ENCODE measurements at places on chromosomes 13 and 19. TPM values are rescaled to one million over a fixed set of nuclear protein-coding genes. Genes with fewer than 3 reads are reported as not detected.
A peak's percentile ranks its signal among the peaks of the same experiment; 100 is the strongest.

GRCh38 chr19:23461120-23461519 is 65.8 kb upstream of the ZNF91 start:
- DNase-seq = no peak

GRCh38 chr13:31441800-31442510 is 242.2 kb downstream of the B3GLCT start:
- DNase-seq = no peak

DNA sequence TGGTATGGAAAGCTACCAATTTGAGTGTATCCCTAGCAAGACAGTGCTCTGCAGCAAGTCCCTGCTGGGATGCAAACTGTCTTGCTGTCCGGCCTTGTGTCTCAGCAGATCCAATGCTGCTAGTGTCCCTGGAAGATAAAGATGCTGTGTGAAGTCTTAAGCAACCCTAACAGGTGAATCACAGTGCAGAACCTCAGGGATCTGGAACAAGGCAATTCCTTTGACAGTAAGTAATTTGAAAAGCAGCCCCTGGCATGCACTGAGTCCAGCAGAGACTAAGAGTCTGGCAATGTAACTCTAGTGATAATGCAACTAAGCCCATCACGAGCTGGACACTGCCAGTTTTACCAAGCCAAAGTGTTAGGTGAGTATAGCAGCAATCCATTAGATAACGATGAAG is 1.7 kb upstream of the UCHL3 start:
- no peak for DNase-seq

- peak; percentile 90 for DNase-seq
Observed at GRCh38 chr19:664913-665443, 2.0 kb upstream of the RNF126 start.

DNA sequence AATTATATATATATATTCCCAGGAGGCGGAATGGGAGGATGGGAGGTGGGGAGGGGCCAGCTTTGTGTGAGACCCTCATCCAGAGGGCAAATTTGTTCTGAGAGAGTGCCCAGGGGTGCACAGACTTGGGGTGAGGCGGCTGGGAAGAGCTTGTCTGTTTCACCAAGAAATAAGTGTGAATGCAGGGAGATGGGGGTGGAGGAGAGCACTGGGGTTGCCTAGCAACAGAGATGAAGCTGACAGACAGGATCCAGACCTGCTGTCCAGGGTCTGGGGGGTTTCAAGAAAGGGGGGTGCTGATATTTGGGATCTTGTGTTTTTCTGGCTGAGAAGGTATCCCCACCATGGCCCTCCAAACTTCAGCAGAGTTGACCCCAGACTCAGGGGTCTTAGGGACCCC is 18.6 kb upstream of the TNFAIP8L1 start:
- no peak for DNase-seq

DNA sequence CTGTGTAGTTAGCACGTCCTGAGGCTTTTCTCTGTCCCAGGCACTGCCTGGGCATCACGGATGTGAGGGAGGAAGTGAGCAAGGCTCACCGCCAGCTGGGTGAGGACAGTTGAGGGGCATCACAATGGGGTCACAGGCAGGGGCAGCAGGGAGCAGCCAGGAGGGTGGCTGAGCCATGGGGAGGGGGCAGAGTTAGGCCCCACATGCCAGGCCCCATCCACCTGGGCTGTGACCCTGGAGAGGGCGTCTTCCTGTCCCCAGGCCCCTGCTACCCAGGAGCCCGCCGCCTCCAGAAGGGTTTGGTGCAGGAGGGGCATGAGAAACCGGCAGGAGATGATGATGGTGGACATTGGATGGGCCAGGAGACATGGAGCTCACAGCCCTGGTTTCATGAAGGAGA is 56.8 kb upstream of the F7 start:
- DNase-seq = no peak

- DNase-seq = no peak
Observed at GRCh38 chr13:75405976-75406703, 75.8 kb downstream of the TBC1D4 start.

DNA sequence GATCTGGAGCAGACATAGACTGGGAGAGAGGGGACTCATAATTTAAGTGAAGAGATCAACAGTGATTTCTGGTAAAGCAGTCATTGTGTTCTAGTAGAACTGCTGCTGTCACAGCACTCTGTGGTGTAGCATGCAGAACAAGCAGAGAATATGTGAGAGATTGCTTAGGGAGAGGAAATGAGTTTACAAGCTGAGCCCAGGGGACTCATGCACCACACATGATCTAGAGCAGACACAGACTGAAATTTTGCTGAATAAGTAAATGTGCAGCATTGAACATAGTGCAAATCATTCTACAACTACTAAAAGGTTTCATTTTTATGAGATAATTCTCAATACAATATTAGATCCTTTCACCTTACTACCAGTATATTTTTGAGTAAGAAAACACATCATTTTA is 125.7 kb downstream of the MYO16 start:
- DNase-seq = no peak

- peak; percentile 56 for DNase-seq
Observed at GRCh38 chr19:42176990-42177685, 40.3 kb downstream of the DEDD2 start.

- DNase-seq = no peak
Observed at GRCh38 chr19:42080764-42081375, 4.9 kb downstream of the ZNF574 start.

DNA sequence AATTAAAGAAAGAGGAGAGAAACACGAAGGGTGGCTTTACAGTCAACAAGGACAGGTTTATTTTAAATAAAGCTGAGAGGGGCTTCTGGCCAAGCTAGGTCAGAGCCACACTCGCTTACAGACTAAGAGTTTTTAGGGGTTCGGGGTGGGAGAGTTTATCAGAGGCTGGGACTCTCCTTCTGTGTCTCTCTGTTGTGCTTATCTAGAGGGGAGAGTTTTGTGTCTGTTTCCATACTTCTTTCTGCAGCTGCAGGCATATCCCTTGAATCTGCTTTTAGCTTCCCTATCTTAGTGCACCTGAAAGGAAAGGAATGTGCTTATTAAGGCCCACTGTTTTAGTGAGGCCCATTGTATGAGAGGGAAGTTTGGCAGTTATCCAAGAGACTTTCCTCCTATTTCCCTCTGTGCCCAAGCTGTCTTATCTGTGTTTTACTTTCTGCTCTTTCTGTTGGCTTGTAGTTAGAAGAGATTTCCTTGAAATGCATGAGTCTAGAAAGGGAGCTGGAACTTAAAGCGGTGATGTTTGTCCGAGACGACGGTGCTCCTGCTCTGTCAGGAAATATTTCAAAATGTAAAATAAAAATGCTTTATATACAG is 275.3 kb downstream of the KCTD12 start:
- no peak for DNase-seq

DNA sequence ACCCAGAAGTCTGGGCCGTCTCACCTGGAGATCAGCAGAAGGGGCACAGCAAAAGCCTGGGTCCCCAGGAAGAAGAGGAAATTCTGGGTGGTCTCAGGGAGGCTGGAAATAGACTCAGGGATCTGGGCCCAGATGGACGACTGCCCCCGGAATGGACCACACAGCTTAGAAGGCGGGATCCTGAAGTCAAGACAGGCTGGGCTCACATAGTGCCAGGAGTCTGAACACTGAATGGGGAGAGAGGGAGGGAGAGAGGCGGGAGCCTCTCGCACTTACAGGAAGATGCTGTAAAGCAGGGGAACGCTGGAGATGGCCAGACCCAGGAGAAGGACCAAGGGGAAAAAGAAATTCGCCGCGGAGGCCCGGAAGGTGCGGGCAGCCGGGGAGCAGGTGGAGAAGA is 1.3 kb upstream of the LENG1 start:
- peak; percentile 41 for DNase-seq

- DNase-seq = peak; percentile 91
Observed at GRCh38 chr19:14072535-14073260, at the start of gene MISP3. Gene MISP3 (plus strand): TSS chr19:14072786. CDS start chr19:14073310, 524 bp downstream.

DNA sequence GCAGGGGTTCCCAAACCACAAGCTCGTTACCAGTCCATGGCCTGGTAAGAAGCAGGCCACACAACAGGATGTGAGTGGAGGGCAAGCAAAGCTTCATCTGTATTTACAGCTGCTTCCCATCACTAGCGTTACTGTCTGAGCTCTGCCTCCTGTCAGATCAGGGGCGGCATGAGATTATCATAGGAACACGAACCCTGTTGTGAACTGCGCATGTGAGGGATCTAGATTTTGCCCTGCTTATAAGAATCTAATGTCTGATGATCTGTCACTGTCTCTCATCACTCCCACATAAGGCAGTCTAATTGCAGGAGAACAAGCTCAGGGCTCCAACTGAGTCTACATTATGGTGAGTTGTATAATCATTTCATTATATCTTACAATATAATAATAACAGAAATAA is 677.4 kb upstream of the SLITRK6 start:
- no peak for DNase-seq

GRCh38 chr13:63843766-63844699 is 2428.4 kb upstream of the PCDH20 start:
- DNase-seq = no peak

GRCh38 chr13:97492257-97492656 is 58.3 kb downstream of the RAP2A start:
- DNase-seq = no peak

DNA sequence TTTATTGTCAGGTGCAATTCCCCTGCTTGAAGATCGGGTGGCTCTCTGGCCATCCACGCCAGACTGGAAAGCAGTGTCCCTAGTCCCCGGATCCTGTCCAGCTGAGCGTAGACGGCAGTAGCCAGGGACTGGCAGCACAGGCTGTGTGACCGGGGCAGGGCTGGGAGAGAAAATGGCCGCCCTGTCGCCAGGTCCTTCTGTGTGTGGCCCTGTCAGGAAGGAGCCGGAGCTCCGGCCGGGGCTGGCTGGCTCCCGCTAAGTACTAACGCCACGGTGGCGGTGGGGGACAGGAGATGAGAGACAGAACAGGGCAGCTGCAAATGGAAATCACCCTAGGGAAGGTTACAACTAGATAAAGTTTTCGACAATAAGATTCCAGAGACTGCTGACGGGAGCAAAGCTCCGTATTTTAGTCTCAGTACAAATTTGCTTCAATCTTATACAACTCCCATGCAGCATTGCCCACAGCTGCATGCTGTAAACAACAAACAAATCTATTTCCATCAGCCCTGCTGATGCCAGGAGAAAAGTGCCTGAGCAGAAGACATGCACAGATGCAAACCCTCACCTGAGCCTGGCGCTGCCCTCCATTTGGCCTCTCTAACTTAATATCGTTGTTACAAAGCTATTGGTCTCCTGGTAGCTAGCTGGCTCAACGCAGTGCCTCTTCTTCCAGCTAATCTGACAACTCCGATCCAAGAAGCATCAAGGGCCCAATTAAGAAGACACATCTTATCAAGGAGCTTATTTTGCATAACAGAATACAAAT is 253.0 kb downstream of the TSHZ3 start:
- no peak for DNase-seq

DNA sequence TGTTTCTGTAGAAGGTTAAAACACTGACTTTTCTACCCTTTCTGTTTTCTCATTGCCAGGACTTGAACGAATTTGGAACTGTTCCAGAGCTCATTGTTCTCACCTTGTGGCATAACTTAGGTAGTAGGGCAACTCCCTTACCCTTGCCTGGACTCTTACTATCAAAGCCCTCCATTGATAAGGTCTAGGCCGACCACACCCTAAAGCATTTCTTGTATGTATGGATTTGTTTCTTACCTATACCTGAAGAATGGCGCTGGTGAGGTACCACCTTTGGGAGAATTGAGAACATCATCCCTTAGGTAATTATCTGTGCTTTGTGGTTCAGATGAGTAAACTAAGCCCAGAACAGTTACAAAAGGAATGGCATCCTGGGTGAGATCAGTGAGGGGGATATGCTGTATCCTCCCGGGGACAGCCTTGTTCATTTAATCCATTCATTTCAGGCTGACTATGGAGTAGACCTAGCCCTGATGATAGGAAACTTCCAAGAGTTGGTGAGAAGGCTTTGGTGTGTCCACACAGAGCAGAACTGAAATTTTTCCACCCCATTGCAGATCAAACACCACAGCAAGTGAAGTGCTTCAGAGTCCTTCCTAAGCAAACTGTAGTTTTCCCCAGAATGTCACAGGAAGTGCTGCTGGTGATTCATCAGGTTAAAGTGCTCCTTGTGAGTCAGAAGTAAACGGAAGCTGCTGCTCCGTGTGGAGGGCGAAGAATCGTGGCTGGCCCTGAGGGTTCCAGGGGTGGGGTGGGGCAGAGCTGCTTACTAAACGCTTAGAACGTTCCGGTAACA is 113.0 kb downstream of the TEX26 start:
- DNase-seq = peak; percentile 86

DNA sequence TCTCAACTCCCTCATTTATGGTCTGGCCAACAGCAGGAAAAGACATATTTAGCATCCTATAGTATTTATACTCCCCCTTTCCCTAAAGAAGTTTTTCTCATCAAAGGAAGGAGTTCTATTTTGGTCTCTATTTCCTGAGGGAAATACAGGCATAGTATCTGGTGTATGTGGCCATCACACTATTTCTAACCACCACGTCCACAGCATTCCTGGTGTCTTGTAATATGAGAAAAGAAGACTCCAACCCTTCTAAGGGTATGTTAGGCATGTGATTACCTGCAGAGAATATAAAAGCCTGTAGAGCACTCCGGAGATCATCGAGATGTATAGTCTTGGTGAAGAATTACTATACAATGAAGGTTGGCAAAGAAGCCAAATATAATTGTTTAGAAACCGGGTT is 137.4 kb downstream of the VWA8 start:
- DNase-seq = no peak

GRCh38 chr13:49226613-49227012 is 6.5 kb downstream of the MLNR start:
- DNase-seq = no peak

GRCh38 chr13:25046985-25047511 is 48.9 kb upstream of the PABPC3 start:
- no peak for DNase-seq

DNA sequence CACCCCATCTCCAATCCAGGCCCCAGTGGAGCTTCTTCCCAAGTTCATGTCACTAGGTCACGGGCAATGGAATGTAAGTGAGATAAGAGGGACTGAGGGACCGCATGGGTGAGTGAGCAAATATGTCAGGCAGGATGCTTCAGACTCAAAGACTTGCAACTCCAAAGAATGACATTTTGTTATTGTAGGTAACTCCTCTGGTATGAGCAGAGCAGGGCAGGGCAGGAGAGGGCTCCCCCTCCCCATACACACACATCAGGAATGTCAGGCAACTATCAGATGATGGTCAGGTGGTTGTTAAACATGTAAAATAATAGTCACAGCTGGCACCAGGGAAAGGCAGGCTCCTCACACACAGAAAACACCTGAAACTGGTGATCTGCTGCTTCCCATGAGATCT is 10.6 kb downstream of the ERVV-2 start:
- no peak for DNase-seq

FFAR3 gene
- total RNA-seq = not detected

SRRM5 gene
- 0.57 TPM for total RNA-seq

RXFP2 gene
- not detected for total RNA-seq

NKG7 gene
- total RNA-seq = 2.3 TPM

CD79A gene
- total RNA-seq = 3.8 TPM

ZNF568 gene
- 2.5 TPM for total RNA-seq

NCAN gene
- 0.05 TPM for total RNA-seq

MRPL54 gene
- total RNA-seq = 86.9 TPM

MAG gene
- not detected for total RNA-seq

RHPN2 gene
- total RNA-seq = 40.0 TPM

ZFP14 gene
- 3.4 TPM for total RNA-seq

FCER2 gene
- total RNA-seq = 1.3 TPM

ZNF154 gene
- total RNA-seq = 2.0 TPM

PLPP2 gene
- 88.6 TPM for total RNA-seq

Data from colonic mucosa (tissue), 4 donors.